SK-MEL-5 (cell line): ENCODE measurements at places on chromosomes 3 and 15.

DNA sequence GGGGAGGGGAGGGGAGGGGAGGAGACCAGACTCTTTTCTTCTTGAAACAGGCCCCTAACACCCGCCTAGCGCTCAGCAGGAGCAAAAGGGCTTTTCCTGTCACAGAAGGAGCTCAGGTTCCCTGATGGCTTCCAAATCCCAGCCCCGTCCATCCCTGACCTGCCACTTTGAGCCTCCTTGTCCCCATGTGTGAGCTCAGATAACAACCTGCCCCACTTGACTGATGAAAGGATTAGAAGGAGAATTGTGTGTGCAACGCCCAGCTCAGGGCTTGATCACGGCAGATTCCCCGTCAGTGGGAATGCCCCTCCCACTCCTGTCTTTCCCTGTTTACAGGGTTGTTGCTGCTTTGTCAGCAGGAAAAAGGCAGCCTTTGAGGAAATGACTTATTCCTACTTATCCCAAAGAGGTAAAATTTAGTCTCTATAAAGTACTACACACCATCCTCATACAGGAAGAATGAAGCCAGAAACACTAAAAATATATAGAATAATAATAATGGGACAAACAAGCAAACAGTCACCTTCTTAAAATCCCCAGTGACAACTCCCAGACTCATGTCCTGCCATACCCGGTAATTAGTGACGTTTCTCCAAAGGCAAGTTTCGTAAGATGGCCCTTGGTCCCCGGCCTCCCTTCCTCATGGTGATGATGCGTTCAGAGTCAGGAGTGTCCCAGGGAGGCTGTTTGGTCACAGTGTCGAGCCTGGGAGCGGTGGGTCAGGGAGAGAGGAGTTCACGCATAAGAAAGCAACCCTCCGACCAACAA is 6.1 kb upstream of the LRRC15 start:
- DNase-seq = no peak

- DNase-seq = no peak
Observed at GRCh38 chr15:40420793-40421192, 15.2 kb downstream of the IVD start.

- no peak for DNase-seq
Observed at GRCh38 chr3:76997733-76998132, 42.2 kb upstream of the ROBO2 start.

DNA sequence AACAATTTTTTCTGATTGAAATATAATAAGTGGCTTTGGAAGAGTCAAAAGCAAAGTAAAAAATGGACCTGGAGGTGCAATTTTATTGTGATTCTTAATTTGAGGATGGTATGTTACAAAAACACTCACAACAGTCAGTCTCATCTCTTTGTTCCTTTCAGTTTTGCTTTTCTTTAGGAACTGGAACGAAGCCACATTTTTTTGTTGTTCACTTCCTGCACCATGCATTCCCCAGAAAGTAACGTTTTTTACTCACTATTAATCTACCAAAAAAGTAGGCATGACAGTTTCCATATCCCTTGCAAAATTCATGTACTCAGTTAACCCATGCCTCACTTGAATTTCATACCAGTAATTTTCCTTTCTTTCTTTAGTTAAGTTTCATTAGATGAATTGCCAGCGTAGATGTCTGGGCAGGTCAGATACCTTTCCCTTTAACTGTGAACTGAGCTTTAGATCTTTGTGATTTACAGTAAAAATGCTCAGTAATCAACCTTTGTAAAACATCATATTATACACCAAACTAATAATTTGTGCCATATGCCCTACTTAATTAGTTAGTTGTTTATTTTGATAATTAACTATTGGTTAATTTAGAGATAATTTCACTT is 384.3 kb downstream of the ROBO1 start:
- DNase-seq = no peak

GRCh38 chr3:61946570-61947324 is 385.4 kb downstream of the PTPRG start:
- no peak for DNase-seq

DNA sequence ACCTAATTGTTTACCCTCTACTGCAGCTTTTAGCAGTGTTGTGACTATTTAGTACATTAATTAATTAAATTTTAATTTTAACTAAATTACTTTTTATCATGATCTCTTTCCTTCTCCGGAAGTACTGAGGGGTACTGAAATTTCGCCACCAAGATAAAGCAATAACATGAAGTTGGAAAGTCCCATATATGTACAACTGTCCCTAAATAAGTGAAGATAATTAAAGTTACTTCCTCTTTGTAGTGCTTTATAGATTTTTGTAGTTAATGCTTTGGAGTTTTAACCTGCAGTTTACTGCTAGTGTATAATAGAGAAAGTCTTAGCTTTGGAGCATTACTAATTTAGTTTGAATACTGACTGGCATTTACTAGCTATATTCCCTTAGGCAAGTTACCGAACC is 325.3 kb downstream of the NAALADL2 start:
- no peak for DNase-seq

DNA sequence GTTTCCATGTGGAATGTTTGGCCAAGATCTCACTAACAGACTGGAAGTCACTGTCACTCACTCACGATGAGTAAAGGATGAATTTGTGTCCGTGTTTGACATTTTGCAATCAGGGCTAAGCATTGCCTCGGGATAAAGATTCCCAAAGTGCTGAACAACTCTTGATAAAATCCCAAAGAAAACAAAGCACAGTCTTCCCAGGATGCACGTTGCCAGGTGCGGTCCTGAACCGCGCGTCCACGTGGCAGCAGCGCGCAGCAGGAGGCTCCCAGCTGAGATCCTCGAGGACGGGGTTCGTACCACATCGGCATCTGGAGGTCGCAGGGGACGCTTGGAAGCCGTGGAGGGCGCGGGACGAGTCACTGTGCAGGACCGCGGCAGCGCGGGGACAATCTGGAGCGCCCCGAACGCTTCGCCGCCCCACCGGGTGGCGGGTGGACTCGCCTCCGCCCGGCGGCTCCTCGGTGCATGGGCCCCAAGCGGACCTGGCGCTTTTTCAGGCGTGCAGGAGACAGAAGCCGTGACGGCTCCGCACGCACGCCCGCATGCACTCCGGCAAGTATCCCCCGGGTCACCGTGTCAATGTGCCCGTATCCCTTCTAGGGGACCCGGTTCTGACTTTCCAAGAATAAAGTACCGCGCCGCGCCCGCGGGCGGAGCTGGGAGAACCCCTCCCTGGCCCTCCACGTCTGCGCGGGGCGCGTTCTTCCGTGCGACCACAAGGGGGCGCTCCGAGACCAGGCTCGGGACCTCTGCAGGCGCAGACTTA is 17.7 kb downstream of the CPN2 start:
- peak; percentile 84 for DNase-seq

- DNase-seq = no peak
Observed at GRCh38 chr15:80852676-80853075, 73.5 kb downstream of the CEMIP start.

GRCh38 chr3:9721015-9721699 is 10.4 kb upstream of the BRPF1 start:
- no peak for DNase-seq

DNA sequence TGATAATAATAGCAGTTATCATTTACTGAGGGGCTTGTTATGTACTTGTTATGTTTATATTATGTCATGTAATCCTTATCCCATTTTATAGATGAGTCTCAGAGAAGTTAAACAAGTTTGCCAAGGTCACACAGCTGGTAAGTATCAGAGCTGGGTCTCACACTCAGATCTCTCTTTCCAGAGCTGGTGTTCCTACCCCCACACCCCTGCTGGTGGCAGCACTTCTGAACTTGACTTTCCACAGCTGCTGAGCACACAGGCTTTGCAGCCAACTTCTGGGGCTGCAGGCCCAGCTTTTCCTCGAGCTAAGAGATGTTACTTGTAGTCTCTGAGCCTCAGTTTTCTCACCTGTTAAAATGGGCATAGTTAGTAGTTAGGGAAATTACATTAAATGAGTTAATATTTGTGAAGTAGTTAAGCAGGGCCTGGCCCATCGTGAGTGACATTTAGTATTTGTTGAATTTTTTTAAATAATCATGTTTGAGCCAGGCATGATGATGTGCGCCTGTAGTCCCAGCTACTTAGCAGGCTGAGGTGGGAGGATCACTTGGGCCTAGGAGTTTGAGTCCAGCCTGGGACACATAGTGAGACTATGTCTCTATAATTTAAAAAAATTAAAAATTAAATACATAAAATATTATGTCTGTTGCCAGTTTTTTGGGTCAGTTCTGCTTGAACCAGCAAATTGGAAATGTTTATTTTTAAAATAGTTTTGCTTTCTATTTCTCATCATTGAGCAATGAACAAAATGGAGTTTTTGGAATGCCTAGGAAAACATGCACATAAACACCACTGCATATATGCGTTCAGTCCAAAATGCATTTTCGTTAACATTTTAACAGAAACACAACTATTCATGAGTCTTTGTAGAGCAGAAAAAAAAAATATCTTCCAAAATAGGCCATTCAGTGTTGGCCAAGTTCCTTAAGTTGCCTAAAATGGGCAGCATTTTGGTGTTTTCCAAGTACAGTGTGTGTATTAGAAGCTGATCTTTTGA is 87.3 kb downstream of the SMAD6 start:
- peak; percentile 66 for DNase-seq

- peak; percentile 28 for DNase-seq
Observed at GRCh38 chr3:194485881-194486539, 792 bp downstream of the ATP13A3 start.

- no peak for DNase-seq
Observed at GRCh38 chr3:97991293-97991682, 19.1 kb upstream of the RIOX2 start.

DNA sequence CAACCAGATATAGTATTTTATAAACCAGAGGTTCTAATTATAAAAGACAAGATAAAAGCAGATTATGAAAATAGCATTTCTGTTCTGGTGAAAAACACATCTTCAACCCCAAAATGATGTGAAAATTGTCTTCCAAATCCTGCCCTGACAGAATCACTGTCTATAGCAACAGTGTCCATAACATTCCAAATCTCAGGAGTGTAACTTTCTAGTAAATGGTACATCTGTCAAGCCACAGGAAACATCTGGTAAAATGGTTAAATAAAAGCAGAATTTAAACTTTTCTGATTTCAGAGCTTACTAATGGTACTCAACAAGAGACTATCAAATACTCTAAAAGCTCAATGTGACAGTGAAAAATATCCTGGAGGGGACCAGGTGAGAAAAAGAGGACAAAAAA is 60.5 kb downstream of the VGLL4 start:
- no peak for DNase-seq

DNA sequence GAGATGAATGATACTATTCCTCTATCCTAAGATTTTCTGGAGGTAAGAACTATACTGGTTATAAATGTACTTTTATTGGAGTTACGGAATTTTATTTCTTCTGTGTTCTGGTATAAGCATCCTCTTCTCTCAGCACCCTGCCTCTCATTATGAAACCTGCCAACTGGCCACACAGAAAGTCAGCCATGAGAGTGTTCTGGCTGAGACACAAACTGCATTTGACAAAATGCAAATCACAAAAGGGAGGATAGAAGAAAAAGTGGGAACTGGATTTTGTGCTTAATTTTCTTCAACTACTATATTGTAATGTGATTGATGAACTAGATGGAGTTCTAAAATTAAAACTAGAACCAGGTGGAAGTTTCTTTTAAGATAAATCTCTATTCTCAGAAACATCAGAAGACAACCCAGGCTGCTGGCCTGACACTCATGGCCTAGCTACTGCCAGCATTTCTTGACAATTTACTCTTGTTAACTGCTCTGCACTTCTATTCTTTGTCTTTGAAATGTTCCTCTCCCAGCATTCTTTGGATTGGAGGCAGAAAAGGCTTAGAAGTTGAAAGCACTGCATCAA is 143.1 kb downstream of the WDR76 start:
- DNase-seq = no peak

DNA sequence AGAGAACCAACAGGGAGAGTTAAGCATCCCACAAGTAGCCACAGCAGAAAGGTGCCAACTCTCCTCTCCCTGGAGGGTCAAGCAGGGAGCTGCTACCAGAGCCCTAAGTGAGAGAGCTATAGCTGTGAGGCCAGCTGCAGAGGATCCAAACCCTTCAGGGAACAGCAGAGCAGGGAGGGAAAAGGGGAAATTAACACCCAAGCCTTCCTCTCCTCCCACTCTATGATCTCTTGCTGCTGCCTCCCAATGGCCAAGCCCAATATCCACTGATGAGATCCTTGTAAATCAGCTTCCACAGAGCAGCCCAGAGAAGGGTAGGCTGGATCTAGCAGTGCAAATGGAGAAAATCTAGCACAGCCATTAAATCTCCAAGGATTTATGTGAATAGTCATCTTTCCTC is 68.2 kb upstream of the THBS1 start:
- peak; percentile 6 for DNase-seq

DNA sequence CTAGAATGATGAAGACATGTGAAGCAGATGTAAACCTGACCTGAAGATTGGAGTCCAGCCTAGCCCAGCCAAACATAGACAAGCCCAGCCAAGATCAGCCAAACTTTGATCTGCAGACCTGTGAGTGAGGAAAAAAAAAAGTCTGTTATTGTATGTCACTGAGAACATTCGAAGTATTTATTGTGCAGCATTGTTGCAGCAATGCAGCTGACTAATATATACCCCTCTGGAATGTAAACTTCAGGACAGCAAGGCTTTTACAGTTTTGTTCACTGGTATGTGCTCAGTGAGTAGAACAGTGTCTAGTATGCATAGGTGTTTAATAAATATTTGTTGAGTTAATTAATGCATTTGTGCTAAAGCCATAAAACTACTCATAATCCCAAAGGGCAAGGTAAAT is 23.4 kb downstream of the TMEM202 start:
- no peak for DNase-seq

- DNase-seq = no peak
Observed at GRCh38 chr3:16877911-16878310, 6.8 kb upstream of the PLCL2 start.

- DNase-seq = no peak
Observed at GRCh38 chr3:174725303-174725702, 133.8 kb upstream of the NAALADL2 start.

DNA sequence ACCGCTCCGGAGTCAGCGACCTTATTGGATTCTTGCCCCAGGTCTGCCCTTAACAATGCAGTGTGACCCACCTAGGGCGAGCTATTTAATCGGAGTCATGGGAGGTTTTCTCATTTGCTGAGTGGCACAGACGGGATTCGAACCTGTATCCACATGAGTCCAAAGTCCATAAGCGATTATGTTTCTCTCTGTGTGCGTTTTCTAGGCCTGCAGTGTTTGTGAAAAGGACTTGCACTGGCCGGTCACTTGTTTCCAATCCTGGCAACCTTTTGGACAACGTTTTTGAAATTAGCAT is 691 bp upstream of the HDGFL3 start:
- peak; percentile 41 for DNase-seq

- DNase-seq = no peak
Observed at GRCh38 chr3:192216067-192216466, 511.3 kb downstream of the FGF12 start.

- DNase-seq = peak; percentile 25
Observed at GRCh38 chr3:193822492-193823212, 229.6 kb downstream of the OPA1 start.
